Hematopoietic multipotent progenitor cell treated with erythropoietin and hydrocortisone succinate and interleukin-3 and kit ligand, for 8 days (in vitro differentiated cells): ENCODE measurements at places on chromosomes 3 and 15.

GRCh38 chr15:60392986-60393790, 4.6 kb downstream of the ANXA2 start:
- no peak for DNase-seq

DNA sequence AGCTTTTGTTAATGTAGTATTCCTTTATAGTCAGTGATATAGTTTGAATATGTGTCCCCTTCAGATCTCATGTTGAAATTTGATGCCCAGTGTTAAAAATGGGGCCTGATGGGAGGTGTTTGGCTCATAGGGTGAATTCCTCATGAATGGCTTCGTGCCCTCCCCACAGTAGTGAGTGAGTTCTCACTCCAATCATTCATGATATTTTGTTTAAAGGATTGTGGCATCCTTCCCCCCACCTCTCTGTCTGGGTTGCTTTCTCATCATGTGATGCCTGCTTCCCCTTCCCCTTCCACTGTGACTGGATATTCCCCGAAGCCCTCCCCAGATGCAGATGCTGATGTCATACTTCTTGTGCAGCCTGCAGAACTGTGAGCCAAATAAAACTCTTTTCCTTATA, 649.8 kb upstream of the NR2F2 start:
- no peak for DNase-seq

GRCh38 chr3:9214185-9214584, 35.3 kb downstream of the SRGAP3 start:
- no peak for DNase-seq

DNA sequence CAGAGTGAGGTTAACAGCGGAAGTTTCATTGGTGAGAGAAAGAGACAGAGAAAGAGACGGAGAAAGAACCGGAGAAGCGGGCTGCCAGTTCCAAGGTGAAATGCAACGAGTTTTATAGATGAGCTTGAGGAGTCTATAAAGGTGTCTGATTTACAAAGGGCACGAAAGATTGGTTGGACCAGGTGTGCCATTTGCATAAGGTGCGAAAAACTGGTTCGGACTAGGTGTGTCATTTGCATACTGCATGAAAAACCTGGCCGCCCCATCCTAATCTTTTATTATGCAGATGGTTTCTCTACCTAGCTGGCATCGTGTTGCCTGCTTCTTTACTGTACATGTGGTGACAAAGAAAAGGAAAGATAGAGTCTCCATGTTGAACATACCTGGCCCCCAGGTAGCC, 253.8 kb upstream of the IGF1R start:
- DNase-seq = no peak

DNA sequence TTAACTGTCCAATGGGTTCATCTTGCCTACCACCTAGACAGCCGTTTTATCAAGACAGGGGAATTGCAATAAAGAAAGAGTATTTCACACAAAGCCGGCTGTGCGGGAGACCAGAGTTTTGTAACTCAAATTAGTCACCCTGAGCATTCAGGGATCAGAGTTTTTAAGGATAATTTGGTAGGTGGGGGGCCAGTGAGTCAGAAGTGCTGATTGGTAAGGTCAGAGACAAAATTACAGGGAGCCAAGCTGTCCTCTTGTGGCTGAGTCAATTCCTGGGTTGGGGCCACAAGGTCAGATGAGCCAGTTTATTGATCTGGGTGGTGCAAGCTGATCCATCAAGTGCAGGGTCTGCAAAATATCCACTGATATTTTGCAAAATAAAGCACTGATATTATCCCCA, 29.9 kb upstream of the GPD1L start:
- no peak for DNase-seq

DNA sequence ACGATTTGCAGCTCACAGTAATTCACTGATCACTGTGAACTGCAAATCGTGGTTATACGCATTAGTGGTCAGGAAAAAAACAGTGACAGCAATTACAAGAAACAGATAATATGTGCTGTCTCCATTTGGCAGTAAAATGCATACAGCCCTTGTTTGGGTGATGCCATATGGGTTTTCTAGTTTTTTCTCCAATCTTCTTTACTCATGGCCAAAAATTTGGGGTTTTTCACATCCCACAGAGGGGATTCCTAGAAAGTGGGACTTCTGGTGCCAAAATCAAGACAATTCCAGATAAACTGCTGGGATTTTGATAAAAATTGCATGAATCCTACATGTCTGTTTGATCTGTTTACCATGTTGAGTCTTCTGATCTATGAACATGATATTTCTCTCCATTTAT, 15.6 kb downstream of the NDN start:
- no peak for DNase-seq

- DNase-seq = no peak
Observed at GRCh38 chr3:143897576-143898295, 49.5 kb upstream of the SLC9A9 start.

DNA sequence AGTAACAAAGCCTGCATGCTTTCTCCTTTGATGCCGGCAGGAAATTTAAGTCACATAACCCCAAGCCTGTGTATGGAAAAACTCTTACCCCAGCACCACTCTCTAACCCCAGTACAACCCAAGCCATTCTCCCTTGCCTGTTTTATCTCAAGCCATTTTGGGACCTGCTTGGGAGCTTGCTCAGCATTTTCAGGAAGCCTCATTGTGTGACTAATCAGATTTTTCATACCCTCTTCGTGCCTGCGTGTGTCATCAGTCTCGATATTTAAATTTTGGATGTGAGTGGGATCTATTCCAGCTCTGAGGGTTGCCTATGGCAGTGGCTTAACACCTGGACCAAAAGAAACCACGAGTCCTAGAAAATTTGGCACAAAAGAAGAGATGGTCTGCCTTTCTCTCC, 426.2 kb downstream of the SQOR start:
- DNase-seq = no peak

DNA sequence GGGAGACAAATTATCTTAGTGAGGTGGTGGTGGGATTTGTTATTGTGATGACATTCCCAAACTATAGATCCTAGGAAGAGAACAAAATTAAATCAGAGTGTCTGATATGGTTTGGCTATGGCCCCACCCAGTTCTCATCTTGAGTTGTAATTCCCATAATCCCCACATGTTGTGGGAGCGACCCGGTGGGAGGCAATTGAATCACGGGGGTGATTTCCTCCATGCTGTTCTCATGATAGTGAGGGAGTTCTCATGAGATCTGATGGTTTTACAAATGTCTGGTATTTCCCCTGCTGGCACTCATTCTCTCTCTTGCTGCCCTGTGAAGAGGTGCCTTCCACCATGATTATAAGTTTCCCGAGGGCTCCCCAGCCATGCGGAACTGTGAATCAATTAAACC, 62.0 kb downstream of the RPL22L1 start:
- DNase-seq = no peak

GRCh38 chr3:30996467-30996866, 102.0 kb upstream of the GADL1 start:
- DNase-seq = no peak

DNA sequence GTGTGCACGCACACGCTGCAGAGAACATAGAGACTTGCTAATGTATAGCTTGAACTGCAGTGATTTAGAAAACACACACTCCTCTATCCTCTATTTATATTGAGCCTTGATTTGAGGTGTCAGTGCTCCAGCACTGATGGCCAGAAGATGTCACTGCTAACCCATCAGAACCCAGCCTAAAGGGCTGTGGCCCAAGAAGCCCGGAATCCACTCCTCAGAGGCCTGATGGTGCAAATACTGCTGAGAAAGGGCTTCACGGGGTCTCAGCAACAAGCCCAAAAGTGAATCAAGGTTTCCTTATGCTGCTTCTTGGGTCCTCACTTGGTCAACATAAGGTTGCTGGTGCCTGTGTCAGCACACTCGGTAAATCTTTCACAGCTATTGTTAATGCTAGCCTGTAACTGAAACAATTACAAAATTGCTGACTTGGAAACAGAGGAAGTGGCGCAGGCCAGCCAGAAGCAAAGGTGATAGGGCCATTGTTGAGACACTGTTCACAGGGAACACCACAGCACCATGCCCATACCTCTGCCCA, 60.3 kb downstream of the HEG1 start:
- peak; percentile 56 for DNase-seq

- DNase-seq = no peak
Observed at GRCh38 chr3:121895121-121895520, 920 bp downstream of the SLC15A2 start.

GRCh38 chr15:31239409-31239808, 87.2 kb upstream of the KLF13 start:
- no peak for DNase-seq

DNA sequence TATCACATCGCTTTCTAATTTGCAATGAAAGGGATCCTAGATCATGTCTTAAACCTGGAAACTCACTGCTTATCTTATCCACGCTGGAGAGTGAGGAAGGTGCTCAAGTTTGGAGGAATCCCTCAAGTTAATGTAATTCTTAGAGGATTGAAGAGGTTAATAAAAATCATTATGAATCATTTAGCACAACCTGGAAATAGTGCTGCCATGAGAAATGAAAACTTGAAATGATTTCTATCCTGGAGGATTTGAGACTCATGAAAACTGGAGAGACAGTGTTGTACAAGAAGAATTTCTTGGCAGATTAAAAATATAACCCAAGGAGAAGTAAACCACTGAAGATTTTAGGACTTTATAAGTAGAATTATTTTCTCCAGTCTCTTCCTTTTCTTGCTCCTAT, 125.9 kb downstream of the ADAMTS9 start:
- no peak for DNase-seq

DNA sequence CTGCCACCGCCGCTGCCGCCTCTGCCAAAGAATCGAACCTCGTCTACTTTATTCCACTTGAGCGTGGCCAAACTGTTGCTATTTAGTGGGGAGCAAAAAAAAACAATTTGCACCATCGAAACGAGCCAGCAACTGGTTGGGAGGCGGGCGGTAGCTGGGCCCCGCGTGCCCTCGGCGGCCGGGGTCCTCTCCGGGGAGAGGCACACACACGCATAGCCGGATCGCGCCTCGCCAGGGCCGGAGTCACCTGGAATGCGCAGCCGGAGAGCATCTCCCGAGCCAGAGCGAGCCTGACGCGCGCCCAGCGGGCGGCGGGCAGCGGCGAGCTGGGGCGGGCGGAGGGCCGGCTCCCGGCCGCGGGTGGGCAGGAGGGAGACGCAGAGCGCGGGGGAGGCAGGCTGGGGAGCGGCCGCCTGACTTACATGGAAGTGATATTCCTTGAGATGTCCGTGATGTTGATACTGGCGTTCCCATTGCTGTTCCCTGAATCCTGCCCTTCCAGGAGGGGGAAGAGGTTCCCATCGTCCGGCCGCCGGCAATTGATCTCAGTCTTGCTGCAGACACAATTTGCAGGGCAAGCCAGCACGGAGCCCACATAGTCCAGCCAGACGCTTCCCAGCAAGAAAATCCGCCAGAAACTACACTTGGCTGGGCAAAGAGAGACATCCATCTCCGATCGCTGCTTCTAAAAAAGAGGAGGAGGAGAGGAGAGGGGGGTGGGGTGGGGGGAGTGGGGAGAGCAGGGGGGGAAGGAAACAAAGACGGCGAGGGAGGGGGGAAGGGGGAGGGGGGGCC, 858 bp downstream of the NTRK3 start:
- no peak for DNase-seq

GRCh38 chr15:100433304-100433703, 91.5 kb upstream of the ADAMTS17 start:
- DNase-seq = no peak

GRCh38 chr3:118337649-118338048, 697.0 kb downstream of the IGSF11 start:
- DNase-seq = no peak

GRCh38 chr3:185335799-185336198, 27.1 kb upstream of the MAP3K13 start:
- no peak for DNase-seq
